ENCODE measurements at places on chromosomes 6 and 20.

DNA sequence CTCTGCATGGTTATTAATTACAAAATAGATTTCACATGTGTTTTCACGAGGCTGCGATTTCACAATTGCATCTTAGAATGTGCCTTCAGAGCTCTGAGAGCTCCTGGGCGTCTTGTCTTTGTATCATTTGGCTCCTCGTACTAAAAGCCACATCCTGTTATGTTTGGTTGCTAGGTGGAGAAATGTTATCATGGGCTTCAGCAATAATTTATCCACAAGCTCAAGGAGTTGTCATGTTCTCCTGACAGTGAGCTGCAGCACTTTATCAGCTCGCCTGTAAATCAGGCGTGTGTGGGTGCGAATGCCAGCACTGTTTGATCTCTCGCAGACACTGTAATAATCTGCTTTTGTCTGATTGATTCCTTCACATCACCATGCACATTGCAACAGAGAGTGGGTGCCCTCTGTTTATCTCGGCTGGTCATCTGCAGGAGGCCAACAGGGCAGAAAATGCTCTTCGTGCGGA is 218.6 kb upstream of the ZFP64 start:
- DNase-seq, result peak; percentile 38
- H3K4me3 ChIP-seq, result peak overlapping the region; percentile 53
- peaks cover 3% of the 10 kb centered on the region for H3K36me3 ChIP-seq
- peaks cover 43% of the 10 kb centered on the region for H3K4me1 ChIP-seq
- peak overlapping the region; percentile 66 for H3K27ac ChIP-seq
- no peaks in the 10 kb centered on the region for H3K27me3 ChIP-seq

GRCh38 chr6:22363166-22363713 is 66.4 kb upstream of the PRL start:
- no peaks in the 10 kb centered on the region for H3K4me1 ChIP-seq
- no peak overlapping the region for H3K27ac ChIP-seq
- no peak for DNase-seq
- H3K4me3 ChIP-seq, result no peak overlapping the region
- no peaks in the 10 kb centered on the region for H3K27me3 ChIP-seq
- H3K36me3 ChIP-seq, result no peaks in the 10 kb centered on the region

DNA sequence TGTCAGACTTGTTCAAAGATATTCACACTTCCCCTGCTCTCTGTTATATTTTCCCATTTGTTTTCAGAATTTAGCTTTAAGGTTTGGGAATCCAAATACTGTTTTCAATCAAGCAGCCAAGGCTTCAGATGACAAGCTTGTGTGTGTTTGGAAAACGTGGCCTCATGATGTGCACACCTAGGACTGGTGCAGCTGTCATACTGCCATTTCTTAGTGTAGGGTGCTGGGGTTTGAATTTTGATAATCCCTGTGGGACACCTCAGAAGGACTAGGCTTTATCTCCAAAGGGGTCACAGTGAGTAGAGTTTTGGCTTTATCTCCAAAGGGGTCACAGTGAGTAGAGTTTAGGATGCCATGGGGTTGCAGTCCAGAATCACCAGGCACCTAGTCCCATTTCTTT is 65.3 kb upstream of the JAG1 start:
- H3K27ac ChIP-seq, result no peak overlapping the region
- no peaks in the 10 kb centered on the region for H3K4me1 ChIP-seq
- no peaks in the 10 kb centered on the region for H3K36me3 ChIP-seq
- H3K4me3 ChIP-seq, result no peak overlapping the region
- no peak for DNase-seq

GRCh38 chr6:26157251-26158075 is 70.2 kb downstream of the HFE start:
- H3K27ac ChIP-seq, result peak overlapping the region; percentile 95
- H3K4me1 ChIP-seq, result peaks cover 53% of the 10 kb centered on the region
- peak overlapping the region; percentile 91 for H3K4me3 ChIP-seq
- H3K36me3 ChIP-seq, result peaks cover 5% of the 10 kb centered on the region

GRCh38 chr6:42179945-42180313 is 6.8 kb downstream of the GUCA1A start:
- H3K4me3 ChIP-seq, result no peak overlapping the region
- DNase-seq, result no peak
- no peak overlapping the region for H3K27ac ChIP-seq
- H3K4me1 ChIP-seq, result peaks cover 8% of the 10 kb centered on the region
- H3K27me3 ChIP-seq, result peaks cover 3% of the 10 kb centered on the region

GRCh38 chr6:34771727-34772126 is 14.4 kb downstream of the SNRPC start:
- H3K4me1 ChIP-seq, result peaks cover 6% of the 10 kb centered on the region
- H3K36me3 ChIP-seq, result peaks cover 32% of the 10 kb centered on the region
- no peak for DNase-seq

All from activated T-helper 1 cell treated with anti-CD3 and anti-CD28 coated beads, Interleukin-12 subunit alpha, Interleukin-12 subunit beta, Interleukin-2, Interleukin-4 antibody, amounts not matched to agents 30 ng/mL and 10 ng/mL and 1 ng/mL, durations not matched to agents 14 hours and 24 hours and 36 hours (primary cell).